Bronchus fibroblast of lung (primary cell): ENCODE measurements at places on chromosomes 6 and 20. TPM values are rescaled to one million over a fixed set of nuclear protein-coding genes. Genes with fewer than 3 reads are reported as not detected.

The TMC2 gene
- not detected in 2 replicates for total RNA-seq

The CENPW gene
- 18.7 and 23.5 TPM in 2 replicates for total RNA-seq

The DEFB110 gene
- not detected in 2 replicates for total RNA-seq

The KIF25 gene
- total RNA-seq = 0.15 and 0.17 TPM in 2 replicates

The WFDC10B gene
- total RNA-seq = not detected in 2 replicates

The C20orf202 gene
- total RNA-seq = not detected in 2 replicates

The BANF2 gene
- not detected in 2 replicates for total RNA-seq

The RNF217 gene
- 3.4 and 6.4 TPM in 2 replicates for total RNA-seq
